ENCODE measurements at places on chromosomes 4 and X. TPM values are rescaled to one million over a fixed set of nuclear protein-coding genes. Genes with fewer than 3 reads are reported as not detected.

CENPVL2 gene
- not detected for polyA plus RNA-seq

ETDB gene
- not detected for polyA plus RNA-seq

HGFAC gene
- 0.86 TPM for polyA plus RNA-seq

ARR3 gene
- polyA plus RNA-seq: not detected

GABRQ gene
- polyA plus RNA-seq: not detected

TMPRSS11A gene
- not detected for polyA plus RNA-seq

MAGEA4 gene
- not detected for polyA plus RNA-seq

MYOZ2 gene
- 0.77 TPM for polyA plus RNA-seq

Measured in kidney (tissue), 22 donors.